T-helper 17 cell (primary cell): ENCODE measurements at places on chromosomes 3 and 15. TPM values are rescaled to one million over a fixed set of nuclear protein-coding genes. Genes with fewer than 3 reads are reported as not detected.

- H3K27ac ChIP-seq = no peak overlapping the region
- H3K4me3 ChIP-seq = no peak overlapping the region
- no peak for DNase-seq
- H3K4me1 ChIP-seq = peaks cover 18% of the 10 kb centered on the region
- no peaks in the 10 kb centered on the region for H3K27me3 ChIP-seq
Observed at GRCh38 chr15:101623367-101624304, 28.5 kb downstream of the TM2D3 start.

GRCh38 chr3:4290272-4290893 lies 12.8 kb upstream of the SETMAR start:
- H3K4me1 ChIP-seq = peaks cover 5% of the 10 kb centered on the region
- DNase-seq = peak; percentile 13
- no peak overlapping the region for H3K27ac ChIP-seq
- peaks cover 2% of the 10 kb centered on the region for H3K36me3 ChIP-seq
- H3K27me3 ChIP-seq = peaks cover 21% of the 10 kb centered on the region

GRCh38 chr3:111616417-111617105 lies 21.4 kb upstream of the ZBED2 start:
- peaks cover 12% of the 10 kb centered on the region for H3K36me3 ChIP-seq
- peaks cover 39% of the 10 kb centered on the region for H3K4me1 ChIP-seq
- H3K27me3 ChIP-seq = no peaks in the 10 kb centered on the region
- peak overlapping the region; percentile 96 for H3K27ac ChIP-seq
- peak; percentile 22 for DNase-seq

Gene LSMEM2
- total RNA-seq = not detected

Gene RHOV
- not detected for total RNA-seq

Gene SEMA6D
- total RNA-seq = not detected
